Thoracic aorta (tissue), 2 donors: ENCODE measurements at places on chromosomes 11 and 22. TPM values are rescaled to one million over a fixed set of nuclear protein-coding genes. Genes with fewer than 3 reads are reported as not detected.

The MS4A7 gene
- 41.8 TPM for total RNA-seq

The OR5B21 gene
- total RNA-seq = not detected

The DEPDC5 gene
- 52.7 TPM for total RNA-seq

The CENATAC gene
- total RNA-seq = 63.5 TPM

The NXPE2 gene
- not detected for total RNA-seq

The SCGB1A1 gene
- total RNA-seq = not detected

The PIM3 gene
- total RNA-seq = 54.0 TPM

The TRIM34 gene
- 6.9 TPM for total RNA-seq

The IL17REL gene
- not detected for total RNA-seq

The LRRC74B gene
- total RNA-seq = not detected
